ENCODE measurements at places on chromosomes 1 and 21.

- ATAC-seq = no peak
These were observed 141.5 kb downstream of the PTPRC start for GRCh38 chr1:198780376-198780775.

GRCh38 chr1:160755911-160756848 is 17.1 kb downstream of the SLAMF7 start:
- ATAC-seq = no peak

- no peak for ATAC-seq
These were observed 110.4 kb downstream of the PPIAL4G start for GRCh38 chr1:148372731-148373130.

GRCh38 chr1:1335792-1336248 is 4.7 kb downstream of the TAS1R3 start:
- ATAC-seq = no peak

DNA sequence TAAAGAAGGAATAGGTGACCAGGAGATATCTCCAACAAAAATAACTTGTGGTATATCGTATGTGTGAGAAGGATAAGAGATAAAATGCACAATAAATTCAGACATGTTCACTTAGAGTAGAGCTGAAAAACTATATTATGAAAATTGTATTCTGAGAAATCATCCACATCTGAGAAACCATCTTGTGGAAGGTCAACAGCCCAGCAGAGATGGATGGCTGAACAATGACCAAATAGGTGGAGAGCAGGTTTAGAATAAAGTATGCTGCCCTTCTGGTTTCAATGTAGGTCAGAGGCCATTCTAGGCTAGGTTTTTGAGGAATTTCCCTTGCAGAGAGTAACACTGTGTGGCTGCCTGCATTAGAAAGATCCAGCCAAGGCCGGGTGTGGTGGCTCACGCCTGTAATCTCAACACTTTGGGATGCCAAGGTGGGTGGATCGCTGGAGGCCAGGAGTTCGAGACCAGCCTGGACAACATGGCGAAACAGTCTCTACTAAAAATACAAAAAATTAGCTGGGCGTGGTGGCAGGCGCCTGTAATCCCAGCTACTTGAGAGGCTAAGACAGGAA is 8.8 kb upstream of the UAP1 start:
- ATAC-seq = peak; percentile 17

DNA sequence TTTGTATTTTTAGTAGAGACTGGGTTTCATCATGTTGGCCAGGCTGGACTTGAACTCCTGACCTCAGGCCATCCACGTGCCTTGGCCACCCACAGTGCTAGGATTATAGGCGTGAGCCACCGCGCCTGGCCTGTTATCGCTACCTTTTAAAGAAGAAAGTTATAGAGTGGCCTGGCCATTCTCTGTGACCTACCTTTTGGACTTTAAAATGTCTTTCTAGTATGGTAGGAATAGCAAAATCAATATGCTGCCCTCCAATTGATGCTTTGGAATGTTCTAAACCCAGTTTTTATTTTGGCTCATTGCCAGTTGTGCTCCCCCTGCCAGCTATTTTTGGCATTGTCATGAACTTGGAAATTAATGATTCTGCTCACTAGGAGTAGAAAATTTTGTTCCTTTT is 19.9 kb downstream of the HIPK1 start:
- ATAC-seq = no peak

DNA sequence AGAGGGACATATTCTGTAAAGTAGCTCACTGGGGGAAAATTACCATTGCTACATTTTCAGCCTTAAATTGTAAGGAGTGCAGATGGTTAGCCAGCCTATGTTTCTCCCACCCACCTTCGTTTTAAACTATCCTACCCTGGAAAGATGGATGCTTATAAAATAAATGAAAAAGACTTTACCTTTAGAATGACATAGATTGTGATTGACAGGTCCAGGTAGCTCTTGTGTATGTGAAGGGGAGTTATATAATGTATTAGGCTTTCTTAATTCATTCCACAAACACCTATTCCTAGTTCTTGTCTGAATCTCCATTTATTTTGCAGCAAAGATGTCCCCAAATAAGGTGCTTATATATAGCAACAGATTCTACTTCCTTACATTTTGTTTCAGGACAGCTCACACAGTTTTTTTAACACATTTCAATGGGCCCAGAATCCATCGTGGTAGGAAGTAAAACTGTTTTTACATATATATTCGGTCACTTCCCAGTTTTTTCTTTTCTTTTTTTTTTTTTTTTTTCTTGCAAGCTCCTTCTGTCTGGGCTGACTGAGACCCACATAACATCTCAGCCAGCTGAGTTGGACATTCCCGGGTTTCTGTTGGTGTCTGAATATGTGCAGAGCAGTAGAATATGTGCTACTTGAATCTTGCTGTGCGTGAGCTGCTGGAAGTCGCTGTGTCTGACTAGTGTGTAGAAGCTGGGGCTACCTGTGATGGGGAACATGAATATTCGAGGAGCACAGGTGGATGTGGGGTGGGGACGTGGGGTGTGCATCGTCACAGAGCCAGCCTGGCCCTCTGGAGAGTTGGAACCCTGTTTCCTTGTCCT is 27.8 kb downstream of the UCK2 start:
- ATAC-seq = no peak

DNA sequence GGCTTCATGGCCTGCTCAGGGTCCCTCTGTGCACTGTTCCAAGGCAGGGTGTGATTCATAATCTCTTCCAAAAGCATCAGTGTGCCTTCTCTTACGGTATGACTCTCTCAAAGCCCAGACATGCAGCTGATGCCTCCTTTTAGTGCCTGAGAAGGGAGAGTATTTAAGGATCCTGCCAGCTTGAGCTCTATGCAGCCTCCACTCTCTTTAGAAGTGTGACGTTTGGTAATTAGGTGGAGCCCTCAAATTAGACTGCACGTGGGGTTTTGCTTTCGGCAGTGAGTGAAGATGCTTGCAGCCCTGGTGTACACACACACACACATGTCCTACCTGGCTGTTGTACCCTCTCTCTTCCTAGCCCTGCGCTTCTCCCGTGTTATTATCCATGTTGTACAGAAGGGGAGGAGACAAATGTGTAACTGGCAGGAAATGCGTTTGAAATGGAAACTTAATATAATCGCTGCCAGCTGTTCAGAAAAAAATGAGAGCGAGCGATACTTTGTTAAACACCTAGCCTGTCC is 2.6 kb upstream of the C1orf174 start:
- no peak for ATAC-seq

DNA sequence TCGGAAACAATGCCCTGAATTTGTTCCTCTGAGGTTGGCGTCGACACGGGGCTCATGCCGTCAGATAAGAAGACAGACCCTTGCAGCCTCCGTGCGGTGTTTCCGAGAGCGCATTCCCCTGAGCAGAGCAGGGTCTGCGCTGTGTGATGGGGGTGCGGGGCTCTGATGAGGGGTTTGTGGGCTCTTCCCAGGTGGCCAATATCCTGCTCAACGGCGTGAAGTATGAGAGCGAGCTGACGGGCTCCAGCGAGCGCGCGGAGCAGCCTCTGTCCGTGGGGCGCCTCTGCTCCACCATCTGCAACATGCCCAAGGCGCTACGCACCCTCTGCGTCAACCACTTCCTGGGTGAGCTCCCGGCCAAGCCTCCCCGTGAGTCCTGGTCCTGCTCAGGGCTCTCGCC is 17.3 kb downstream of the SLC45A1 start:
- no peak for ATAC-seq

- no peak for ATAC-seq
These were observed 44.4 kb upstream of the ANGPTL7 start for GRCh38 chr1:11144570-11145256.

DNA sequence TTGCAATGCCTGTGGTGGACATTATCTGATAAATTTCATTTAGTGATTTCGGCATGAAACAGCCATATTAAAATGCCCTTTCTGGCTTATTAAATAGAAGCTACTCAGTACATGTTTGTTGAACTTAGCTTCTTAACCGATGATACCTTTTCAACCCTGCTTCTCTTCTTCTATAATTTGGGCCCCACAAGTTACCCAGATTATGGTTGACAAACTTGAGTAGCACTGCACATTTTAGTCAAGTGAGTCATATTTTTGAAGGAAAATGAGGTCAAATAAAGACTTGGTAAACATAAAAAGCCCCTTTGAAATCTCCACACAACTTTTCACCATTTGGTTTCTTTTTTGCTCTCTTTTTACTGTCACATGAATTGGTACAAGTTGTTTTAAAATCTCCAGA is 33.8 kb downstream of the GIPC2 start:
- ATAC-seq = no peak

DNA sequence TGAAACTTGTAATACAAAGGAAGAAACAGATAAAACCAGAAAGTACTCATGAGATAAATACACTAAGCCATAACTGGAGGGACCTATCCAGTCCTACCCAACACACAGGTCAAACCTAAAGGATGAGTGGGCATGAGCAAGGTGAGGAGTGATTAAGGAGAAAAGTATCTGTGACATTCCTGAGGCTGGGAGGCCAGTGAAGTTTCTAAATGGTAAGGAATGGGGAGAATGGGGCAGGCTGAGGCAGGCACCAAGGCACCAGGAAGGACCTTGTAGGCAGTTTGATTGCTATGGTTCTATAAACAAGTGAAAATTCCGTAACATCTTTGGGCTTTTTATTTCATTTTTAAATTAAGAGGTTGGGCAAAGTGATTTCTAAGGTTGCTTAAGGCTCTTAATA is 10.4 kb downstream of the DDX59 start:
- ATAC-seq = no peak

DNA sequence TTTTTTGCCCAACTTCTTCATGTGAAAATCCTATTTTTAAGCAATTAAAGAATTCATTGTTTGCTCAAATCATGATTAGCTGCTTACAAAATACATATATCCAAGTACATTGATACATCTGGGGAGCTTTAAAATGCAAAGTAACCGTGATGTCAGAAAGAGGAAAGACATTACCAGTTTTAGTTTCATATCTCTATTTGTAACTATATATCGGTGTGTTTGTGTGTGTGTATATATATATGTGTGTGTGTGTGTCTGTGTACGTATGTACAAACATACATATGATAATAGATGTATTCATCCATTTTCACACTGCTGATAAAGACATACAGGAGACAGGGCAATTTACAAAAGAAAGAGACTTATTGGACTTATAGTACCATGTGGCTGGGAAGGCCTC is 310.1 kb downstream of the DPYD start:
- ATAC-seq = no peak
